ENCODE measurements at places on chromosomes 13 and 19.

DNA sequence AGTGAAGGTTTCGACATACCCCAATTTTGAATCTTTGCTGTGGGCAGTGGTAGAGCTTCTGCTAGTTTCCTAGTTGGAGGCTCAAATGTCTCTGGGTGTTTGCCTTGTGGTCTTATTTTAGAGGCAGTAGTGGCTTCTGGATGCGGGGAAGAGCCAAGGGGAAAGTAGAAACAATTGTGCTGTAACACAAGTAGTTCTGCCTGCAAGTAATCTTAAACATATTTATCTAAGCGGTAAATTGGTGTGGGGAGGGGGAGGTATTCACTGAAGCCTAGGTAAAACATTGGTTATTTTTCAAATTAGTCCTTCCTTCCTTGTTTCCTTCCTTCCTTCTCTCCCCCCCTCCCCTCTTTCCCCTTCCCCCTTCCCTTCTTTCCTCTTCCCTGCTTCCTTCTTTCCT, at the start of gene PCDH20:
Gene PCDH20, minus strand, starts transcription at position 101 of the 400 bp plus-strand sequence. CDS start 691 bp downstream, outside the sequence.
- no peak for DNase-seq

- DNase-seq = no peak
Measured at GRCh38 chr13:110274687-110275086, 32.3 kb downstream of the COL4A1 start.

DNA sequence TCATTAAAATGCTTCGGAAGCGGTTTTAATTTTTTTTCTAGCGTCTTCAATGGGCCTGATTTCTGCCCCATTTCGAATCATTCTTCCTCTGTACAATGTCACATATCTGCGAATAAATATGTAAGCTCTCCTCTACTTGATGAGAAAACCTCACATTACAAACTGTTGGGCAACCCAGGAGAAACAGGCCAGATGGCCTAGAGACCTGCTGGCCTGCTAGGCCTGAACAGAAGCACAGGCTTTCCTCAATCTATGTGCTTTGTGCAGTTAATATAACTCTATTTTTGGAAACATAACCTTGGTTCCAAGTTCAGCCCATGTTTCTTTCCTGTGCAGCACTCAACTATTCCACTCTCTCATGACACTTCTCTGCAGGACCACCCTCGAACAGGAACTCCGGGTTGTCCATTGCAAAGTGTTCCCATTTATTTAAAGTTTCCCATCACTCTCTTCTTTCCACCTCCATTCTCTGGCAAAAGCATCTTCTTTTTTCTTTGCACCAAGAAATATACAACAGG, 42.0 kb downstream of the DCLK1 start:
- DNase-seq = no peak

- DNase-seq = no peak
Measured at GRCh38 chr13:29830000-29830399, 20.4 kb downstream of the UBL3 start.

- peak; percentile 34 for DNase-seq
Measured at GRCh38 chr19:55173714-55174409, 6.2 kb downstream of the SYT5 start.

DNA sequence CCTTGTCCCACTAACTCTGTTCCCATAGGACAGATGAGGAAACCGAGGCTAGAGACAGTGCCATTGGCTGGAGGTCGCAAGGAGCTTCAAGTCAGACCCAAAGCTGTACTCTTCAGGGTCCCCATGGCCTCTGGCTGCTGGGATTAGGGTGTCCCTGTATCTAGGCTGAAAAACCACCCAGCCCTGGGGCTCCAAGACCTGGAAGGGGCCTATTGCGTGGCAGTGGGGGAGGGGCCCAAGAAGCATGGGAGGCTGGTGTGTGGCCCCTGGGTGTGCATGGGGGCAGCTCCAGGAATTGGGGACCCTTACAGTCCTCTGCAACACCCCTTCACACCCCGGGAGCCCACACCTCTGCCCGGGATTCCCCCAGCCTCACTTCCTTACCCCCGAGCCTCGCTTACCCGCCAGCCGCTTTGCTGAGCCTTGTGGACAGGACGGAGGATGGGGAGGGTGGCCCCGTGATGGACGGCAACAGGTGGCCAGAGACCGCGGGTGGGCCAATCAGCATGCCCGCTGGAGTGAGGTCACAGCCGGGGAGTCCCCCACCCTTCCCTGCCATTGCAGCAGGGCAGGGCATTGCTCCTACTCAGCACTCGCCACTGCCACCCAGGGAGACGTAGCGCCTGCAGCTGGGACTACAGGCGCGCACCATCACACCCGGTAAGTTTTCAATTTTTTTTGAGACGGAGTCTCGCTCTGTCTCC, at the start of gene JSRP1:
Gene JSRP1, minus strand, starts transcription at position 436 of the 704 bp plus-strand sequence. CDS start 1,103 bp downstream, outside the sequence.
- no peak for DNase-seq

- DNase-seq = no peak
Measured at GRCh38 chr13:51249770-51250741, 27.9 kb downstream of the FAM124A start.

DNA sequence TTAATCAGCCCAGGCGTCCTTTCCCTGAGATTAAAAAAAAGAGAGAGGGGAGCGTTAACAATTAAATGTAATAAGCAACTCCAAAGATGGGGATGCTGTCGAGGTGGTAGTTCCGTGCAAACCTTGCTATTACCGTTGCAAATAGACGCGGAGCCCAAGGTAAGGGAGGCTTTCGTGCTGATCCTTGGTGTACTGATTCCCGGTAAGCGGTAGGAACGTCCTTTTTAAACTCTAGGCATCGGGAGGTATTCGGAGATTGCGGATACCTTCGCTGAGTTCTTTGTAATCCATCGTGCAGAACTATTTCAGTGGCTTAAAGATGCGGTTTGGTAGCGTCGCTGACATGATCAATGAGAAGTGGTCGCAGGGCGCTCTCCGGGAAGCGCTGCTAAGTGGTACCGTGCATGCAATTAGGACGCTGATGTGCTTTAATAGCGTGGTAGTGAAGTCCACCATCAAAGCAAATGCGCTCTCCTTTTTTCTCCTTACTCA, 3.1 kb downstream of the SLITRK5 start:
- no peak for DNase-seq

- no peak for DNase-seq
Measured at GRCh38 chr19:48477698-48478338, 8.6 kb downstream of the CYTH2 start.

DNA sequence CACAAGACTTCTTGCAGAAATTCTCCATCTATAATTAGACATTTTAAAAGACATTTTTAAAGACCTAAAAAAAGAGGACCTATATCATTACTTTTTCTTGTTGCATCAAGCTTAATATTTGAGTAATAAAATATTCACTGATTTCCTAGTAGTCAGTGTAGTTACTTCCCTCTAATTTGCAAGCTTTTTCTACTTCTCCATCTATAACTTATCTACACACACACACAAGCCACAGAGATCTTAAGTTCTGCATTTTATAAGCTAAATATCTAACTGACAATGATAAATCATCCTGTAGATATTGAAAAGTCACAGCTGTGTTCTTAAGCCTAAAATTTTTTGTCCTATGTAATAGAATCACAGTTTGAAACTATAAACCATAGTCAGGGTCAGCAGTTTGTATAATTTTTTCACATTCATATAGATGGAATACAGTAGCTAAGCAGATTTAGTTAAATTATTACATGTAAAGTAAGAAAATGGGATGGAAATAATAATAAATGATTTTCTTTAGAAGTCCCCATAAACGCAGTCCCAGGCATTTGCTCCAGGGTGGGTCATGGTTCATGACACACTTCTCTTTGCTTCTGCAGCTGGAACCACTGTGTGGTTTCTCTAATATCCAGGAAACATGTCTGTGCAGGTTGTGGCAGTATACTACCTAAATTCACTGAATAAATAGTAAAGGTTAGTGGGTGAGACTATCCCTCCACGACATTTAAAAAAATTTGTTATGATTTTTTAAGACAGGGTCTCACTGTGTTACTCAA, 60.2 kb downstream of the ESD start:
- no peak for DNase-seq

DNA sequence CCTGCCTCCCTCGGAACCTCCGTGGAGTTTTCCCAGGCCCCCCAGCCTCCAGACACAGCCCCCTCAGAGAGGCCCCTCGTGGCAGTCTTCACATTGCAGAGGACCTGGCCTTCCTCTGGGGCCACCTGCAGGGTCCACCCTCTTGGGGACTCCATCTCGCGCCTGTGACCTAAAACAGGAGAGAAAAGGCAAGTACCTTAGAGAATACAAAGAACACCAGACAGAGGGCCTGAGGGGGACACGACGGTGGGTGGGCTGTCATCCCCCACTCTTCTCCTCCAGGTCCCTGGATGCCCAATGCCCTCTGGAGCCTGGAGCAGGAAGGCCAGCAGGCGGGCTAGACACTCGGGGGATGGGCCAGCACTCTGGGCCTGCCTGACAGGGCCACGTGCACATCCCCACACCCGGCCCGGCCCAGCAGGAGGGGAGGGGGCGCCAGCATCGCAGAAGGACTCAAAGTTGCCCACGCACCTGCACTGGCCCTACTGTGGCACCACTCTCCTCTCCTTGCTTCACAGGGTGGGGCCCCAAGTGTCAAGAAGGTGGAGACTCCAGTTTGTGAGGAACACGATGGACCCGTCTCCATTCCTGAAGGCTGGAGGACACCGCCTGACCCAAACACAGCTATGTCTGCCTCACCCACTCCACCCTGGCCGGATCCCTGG, 4.3 kb upstream of the A1BG start:
- DNase-seq = no peak

- DNase-seq = no peak
Measured at GRCh38 chr19:55325172-55325571, at the start of gene TMEM150B. Gene TMEM150B (minus strand): TSS chr19:55325341. CDS start chr19:55321036, 4,305 bp downstream.

DNA sequence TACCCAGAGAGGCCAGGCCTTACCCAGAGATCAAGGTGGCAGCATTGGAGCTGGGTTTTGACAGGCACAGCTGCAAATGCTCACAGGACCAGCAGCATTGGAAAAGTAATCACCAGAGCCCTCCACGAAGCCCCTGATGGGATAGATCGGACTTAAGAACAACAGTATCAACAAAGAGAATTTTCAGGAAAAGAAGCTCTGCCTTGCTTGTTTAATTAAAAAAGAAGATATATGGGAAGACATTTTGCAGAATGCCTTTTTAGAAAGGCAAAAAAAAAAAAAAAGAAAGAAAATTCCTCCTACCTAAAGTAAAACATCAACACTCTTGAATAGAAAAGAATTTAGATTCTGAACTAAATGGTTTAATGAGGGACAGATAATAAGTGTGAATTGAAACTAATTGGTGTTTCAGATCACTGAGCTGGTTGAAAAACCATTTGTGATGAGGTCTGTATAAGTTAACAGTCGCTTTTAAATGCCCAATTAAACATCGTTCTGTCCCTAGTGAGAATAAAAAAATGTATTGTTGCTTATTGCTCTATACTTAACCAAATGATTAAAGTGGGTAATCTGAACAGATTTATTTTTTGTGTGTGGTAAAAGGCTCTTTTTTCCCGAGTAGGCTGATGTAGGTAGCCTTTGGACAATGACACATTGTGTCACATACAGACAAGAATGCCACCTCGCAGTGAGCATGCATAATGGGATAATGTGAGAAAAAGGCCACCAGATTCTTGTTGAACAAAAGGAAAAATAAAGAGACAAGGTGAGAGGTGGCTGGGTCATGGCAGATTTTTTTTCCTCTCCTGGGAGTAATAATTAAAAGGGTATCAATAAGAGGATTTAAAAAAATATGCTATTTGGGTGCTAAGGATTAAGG, 93.0 kb upstream of the ARGLU1 start:
- DNase-seq = no peak

- DNase-seq = no peak
Measured at GRCh38 chr13:71838842-71839241, 28.2 kb downstream of the DACH1 start.

GRCh38 chr19:48617146-48617937, 1.6 kb downstream of the RPL18 start:
- DNase-seq = no peak

- DNase-seq = no peak
Measured at GRCh38 chr19:18741124-18742121, 49.7 kb downstream of the COMP start.

DNA sequence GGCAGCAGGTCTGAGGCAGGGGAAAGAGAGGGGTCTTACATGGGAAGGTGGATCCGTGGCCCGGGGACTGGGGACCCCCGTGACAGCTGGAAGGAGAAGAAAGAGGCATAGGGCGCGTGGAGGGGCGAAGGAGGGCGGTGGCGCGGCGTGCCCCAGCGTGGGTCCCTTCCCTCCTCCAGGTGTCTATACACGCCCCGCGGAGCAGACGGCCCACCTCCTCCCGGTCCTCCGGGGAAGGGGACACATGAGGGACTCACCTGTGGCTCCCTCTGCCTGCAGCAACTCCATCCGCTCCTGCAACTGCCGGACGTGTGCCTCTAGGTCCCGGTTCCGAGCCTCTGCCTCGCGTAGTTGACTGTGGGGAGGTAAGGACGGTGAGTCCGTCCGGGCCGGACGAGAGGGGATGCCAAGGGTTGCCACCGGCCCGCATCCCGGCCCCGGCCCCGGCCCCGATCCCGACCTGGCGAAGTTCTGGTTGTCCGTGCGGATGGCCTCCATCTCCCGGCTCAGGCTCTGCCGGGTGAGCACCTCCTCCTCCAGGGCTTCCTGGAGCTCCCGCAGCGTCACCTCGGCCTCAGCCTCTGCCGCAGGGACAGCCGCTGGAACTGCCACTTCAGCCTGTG, 2.4 kb upstream of the SIX5 start:
- no peak for DNase-seq

DNA sequence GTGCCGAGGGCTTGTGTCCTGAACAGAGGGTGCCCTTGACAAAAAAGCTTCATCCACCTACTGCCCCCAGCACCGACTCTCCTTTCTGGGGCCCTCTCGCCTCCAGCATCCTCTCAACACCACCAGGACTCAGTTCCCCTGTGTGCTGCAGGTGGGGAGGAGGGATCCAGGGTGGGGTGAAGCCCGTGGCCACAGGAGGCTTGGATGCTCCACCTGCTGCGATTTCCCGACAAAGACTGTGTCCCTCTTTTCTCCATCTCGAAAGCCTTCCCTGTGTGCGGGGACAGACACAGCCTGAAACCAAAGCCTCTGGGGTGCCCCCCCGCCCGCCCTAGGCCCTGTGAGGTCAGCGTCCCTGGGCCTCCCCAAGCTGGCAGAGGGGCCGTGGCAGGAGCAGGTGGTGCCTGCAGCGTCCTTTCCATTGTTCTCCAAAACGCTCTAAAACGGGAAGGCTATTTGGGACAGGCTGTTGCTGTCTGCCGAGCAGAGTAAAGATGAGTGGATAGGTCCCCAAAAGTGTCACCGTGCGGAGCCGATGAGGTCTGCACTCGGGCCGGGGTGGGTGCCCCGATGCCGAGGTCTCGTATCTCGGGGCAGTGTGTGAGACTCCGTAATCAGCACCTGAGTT, 185.7 kb downstream of the PTPRS start:
- no peak for DNase-seq

Data from AG09309 (cell line).